ENCODE measurements at places on chromosomes 13 and 19.

- no peak for DNase-seq
These were observed 36.6 kb downstream of the FOXO1 start for GRCh38 chr13:40629678-40630384.

DNA sequence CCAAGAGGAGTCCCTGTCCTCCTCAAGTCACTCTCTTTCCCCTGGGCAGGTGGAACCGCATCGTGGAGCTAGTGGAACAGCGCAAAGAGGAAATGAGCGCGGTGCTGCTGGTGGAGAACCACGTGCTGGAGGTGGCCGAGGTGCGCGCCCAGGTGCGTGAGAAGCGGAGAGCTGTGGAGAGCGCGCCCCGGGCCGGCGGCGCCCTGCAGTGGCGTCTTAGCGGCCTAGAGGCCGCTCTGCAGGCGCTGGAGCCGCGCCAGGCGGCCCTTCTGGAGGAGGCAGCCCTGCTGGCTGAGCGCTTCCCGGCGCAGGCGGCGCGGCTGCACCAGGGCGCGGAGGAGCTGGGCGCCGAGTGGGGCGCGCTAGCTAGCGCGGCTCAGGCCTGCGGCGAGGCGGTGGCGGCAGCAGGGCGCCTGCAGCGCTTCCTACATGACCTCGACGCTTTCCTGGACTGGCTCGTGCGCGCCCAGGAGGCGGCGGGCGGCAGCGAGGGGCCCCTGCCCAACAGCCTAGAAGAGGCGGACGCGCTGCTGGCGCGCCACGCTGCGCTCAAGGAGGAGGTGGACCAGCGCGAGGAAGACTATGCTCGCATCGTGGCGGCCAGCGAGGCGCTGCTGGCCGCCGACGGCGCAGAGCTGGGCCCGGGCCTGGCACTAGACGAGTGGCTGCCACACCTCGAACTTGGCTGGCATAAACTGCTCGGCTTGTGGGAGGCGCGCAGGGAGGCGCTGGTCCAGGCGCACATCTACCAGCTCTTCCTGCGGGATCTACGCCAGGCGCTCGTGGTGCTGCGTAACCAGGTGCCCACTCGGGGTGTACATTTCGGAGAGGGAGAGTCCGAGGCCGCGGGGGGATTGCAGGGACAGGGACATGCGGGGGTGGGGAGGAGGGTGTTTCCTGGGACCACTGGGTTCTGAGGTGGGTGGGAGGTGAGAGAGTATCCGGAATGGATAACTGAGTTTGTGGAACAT, 52.8 kb downstream of the SPTBN4 start:
- peak; percentile 39 for DNase-seq

- peak; percentile 13 for DNase-seq
These were observed 831 bp downstream of the PGPEP1 start for GRCh38 chr19:18340990-18341868.

- DNase-seq: no peak
These were observed 548.5 kb upstream of the KLF12 start for GRCh38 chr13:74682746-74683145.

DNA sequence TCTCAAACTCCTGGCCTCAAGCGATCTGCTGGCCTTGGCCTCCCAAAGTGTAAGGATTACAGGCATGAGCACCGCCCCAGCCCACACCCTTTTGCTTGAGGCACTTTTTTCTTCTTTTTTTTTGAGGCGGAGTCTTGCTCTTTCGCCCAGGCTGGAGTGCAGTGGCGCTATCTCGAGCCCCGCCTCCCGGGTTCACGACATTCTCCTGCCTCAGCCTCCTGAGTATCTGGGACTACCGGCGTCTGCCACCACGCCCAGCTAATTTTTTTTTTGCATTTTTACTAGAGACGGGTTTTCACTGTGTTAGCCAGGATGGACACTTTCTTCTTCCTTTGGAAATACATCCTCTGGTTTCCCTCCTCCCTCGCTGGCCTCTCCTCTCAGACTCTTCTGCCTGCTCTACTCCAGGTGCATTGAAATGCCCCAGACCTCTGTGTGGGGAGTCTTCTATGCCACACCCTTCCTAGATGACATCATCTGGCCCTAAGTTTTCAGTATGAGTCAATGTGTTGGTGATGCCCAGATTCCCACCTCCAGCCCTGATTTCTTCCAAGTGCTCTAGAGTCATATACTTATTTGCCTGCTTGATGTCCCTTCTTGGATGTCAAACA, 20.7 kb upstream of the TPT1 start:
- DNase-seq: no peak

DNA sequence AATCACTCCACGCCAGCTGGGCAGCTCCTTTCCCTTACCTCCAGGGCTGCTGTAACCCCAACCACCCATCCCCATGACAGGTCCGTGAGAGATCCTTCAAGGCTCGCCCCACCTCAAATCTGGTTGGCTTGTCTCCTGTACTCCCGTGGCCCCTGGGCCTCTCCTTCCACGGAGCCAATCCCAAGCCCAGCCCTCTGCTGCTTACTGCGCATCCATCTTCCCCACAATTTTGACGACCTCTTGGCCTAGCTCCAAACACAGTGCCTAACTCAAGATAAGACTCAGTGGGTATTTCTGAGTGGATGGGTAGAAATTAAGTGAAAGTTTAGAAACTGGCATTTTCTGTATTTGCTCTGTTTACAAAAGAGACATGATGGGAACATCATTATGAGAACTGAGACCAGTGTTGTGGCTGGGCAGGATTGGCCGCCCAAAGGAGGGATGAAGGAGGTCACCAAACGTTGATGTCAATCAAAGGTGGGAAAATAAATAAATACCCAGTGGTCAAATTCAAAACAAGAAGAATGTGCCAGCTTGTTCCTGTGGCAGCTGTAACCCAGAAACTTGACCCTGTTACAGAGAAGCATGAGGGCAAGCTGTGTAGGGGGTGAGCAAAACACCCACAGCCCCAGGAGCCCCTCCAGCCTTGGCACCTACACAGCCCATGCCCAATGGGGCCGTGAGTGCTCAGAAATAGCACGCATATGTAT, 162.2 kb downstream of the ABCC4 start:
- DNase-seq: no peak

- DNase-seq: no peak
These were observed 118.5 kb upstream of the MIR17HG start for GRCh38 chr13:91228940-91229339.

DNA sequence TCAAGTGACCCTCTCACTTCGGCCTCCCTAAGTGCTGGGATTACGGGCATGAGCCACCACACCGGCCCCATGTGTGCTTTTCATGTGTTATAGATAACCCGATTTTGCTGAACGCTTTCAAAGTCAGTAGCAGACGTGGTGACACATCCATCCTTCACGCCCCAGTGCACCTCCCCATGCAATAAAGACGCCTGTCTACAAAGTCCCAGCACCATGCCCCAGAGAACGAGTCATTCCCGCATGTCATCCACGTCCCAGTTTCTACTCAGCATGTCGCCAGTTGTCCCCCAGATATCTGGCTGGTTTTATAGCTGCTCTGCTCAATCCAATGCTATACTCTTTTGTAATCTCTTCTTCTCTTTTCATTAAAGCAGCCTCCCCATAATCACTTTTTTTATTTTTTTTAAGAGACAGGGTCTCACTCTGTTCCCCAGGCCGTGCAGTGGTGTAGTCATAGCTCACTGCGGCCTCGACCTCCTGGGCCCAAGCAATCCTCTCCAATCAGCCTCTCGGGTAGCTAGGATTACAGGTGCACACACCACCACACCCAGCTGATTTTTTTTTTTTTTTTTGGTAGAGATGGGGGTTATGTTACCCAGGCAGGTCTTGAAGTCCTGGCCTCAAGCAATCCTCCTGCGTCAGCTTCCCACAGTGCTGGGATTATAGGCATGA, 42.5 kb downstream of the DNM2 start:
- no peak for DNase-seq

All from NCI-H524 treated with DMSO at 0.1 percent for 48 hours (cell line).